ENCODE measurements at places on chromosomes 7 and 10. TPM values are rescaled to one million over a fixed set of nuclear protein-coding genes. Genes with fewer than 3 reads are reported as not detected.

DNA sequence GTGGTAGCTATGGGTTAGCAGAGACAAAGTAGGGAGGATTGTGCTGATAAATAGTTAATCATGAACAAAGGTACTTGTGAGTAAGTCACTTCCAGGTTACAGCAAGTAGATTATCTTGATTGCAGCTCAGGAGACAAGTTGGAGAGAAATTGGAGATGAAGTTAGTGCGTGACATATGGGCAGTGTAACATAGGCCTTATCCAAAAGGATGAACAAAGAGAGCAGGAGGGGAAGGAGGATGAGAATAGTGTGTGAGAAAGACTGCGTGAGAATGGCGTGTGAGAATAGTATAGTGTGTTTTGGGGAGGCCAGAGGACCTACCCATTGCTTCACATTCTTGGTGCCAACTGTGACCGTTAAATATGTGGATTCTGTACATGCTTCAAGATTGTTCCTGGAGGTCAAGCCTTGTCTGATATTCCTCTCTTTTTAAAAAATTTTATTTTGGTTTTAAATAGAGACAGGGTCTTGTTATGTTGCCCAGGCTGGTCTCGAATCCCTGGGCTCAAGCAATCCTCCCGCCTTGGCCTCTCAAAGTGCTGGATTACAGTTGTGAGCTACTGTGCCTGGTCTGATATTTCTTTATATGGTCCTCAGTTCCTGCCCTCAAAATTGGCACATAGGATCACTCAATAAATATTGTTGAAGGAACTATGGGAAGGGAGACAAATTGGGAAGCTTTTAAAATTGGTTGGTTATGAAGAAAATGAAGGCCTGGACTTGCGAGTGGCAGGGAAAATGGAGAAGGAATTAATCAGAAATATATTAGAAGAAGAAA, 3.2 kb downstream of the VCL start:
- no peak for DNase-seq

GRCh38 chr7:74141705-74142104, 32.5 kb upstream of the EIF4H start:
- DNase-seq = no peak

DNA sequence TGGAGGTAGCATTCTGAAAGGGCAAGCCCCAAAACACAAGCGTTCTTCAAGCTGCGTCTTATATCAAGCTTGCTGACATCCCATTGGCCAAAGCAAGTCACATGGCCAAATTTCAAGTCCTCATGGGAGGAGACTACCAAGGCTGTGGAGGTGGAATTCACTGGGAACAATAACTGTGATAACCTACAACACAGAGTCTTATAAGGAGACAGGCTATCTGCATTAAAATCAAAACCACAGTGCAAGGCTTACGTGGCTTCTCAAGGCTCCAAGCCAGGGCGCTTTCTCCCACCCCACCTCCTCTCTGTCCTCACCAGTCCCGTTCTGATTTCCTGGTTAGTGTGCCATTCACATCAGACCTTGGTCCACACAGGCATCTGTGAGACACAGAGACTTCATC, 39.4 kb downstream of the ADRB1 start:
- DNase-seq = no peak

Gene PHF14
- polyA plus RNA-seq = 63.4 TPM

All from right renal pelvis (tissue), 4 donors.